COR-L47 (cell line): ENCODE measurements at places on chromosomes 11 and 22.

- DNase-seq = no peak
Observed at GRCh38 chr11:69529001-69529400, 47.5 kb downstream of the LINC01488 start.

DNA sequence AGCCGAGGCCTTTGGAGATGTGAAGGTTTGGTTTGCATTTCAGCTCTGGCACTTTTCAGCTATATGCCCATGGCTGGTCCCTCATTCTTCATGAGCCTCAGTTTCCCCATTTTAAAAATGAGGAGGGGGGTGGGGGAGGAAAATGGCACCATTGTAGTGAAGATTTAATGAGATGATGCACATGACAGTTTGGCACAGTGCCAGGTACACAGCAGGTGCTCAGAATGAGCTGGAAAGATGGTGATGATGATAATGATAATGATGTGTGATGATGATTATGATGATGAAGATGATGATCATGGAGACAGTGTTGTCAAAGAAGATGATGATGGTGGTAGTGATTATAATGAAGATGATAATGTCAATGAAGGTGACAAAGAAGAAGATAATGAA is 24.3 kb upstream of the FGF3 start:
- DNase-seq = no peak

- DNase-seq = no peak
Observed at GRCh38 chr22:23107487-23108248, 34.1 kb downstream of the RSPH14 start.

DNA sequence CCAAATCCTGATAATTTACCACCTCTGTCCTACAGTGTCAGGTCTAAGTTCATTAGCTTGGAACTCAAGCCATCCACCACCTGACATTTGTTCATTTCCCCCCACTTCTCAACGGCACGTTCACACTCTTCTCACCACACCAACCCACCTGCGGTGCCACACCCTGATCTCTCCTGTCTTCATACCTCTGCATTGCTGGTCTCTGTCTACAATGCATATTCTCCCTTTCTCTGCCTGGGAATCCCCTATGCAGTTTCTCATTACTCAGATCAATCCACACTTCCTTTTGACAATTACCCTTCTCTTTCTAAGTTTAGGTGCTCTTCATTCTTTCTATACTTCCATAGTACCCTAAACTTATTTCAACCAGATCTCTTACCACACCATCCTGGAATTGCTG is 20.4 kb upstream of the EMSY start:
- DNase-seq = no peak

DNA sequence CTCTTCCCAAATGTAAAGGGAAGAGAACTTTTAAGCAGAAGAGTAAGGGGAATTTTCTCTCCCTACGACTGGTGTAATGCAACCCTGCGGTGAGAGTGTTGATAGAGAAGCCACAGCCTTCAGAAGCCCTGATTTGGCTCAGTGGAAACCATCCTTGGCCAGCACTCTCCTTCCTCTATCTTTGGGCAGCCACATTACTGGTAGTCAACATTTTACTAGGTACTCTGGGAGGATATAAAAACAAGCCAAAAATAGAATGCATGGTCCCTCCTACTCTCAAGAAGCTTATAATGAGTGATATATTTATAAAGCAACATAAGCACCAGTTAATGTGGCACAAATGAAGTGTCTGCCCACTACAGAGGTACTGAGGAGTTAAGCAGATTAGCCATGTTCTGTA is 201.8 kb upstream of the NCAM1 start:
- no peak for DNase-seq

DNA sequence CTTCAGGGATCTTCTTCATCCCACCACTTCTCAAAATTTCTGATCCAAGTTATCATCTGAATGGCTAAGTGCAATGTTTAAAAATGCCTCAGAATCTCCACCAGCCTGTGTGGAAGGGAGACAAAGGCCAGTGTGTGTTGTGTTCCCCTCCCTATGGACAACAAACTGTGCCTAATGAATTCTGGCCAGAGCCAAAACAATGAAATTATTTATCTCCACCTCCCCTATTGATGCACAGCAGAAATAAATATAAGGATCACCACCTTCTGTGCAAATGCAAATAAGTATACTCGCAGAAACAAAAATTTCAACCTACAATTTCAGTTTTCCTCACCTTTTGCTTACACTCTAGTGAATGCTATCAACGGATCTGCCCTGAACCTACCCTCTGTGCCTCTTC is 75.8 kb downstream of the GAB2 start:
- no peak for DNase-seq

GRCh38 chr11:61392981-61393595 is 701 bp downstream of the TMEM216 start:
- DNase-seq = no peak

DNA sequence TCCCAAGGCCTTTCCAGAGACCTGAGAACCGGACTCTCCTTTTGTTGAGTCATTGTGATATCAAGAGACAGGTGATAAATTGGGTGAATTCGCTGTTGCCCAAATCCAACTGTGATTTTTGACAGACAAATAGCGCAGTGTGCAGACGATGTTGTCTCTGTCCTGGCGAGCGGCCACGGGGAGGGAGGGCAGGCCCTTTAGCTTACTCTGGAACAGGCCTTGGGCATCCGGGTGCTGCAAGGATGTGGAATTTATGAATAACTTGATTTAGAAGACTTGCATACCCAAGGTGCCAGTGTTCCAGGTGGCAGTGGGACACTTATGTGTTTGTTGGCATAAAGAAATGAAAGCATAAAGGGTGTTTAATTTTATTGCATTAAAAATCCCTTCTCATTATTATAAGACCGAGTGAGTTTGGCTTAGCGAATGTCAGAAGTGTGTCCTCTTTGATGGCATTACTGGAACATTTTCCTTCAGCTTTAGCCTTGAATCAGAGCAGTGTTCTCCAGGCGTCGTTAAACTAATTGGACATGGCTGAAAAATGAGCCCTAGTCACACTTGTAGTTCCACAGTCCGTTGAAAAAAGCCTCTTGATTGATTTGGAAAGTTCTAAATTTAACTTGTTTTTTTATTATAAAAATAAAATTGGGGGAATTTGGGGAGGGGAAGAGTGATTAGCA is 9.4 kb downstream of the LDLRAD3 start:
- DNase-seq = no peak

- no peak for DNase-seq
Observed at GRCh38 chr22:28505416-28506149, 174.1 kb downstream of the TTC28 start.

- DNase-seq = peak; percentile 57
Observed at GRCh38 chr11:62664405-62665074, 470 bp downstream of the C11orf98 start.

GRCh38 chr22:35521358-35522224 is 19.0 kb upstream of the RASD2 start:
- no peak for DNase-seq

- DNase-seq = no peak
Observed at GRCh38 chr22:49300951-49301397, 526.7 kb downstream of the BRD1 start.

DNA sequence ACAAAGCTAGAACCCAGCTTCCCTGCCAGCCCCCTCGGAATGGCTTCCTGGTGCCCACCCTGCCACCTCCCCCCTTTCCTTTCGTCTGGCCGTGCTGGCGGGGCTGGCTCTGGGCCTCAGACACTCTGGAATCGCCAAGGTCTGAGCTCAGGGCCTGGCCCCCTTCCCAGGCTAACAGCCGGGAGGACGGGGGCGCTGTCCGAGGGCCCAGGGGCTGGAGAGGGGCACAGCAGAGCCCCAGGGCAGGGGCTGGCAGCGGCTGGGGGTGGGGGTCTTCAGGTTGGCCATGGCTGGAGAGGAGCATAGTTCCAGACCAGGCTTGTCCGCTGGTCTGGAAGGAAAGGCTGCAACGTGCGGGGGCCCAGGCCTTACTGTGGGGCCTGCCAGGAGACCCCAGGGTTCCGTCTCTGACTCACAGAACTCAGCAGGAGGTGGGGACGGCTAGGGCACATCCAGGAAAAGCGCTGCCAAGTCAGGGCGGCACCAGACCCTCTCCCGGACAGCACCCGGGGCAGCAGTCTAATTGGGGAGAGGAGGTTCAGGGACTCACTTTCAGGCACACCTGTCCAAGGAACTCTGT is 861 bp upstream of the LTBP3 start:
- peak; percentile 58 for DNase-seq

DNA sequence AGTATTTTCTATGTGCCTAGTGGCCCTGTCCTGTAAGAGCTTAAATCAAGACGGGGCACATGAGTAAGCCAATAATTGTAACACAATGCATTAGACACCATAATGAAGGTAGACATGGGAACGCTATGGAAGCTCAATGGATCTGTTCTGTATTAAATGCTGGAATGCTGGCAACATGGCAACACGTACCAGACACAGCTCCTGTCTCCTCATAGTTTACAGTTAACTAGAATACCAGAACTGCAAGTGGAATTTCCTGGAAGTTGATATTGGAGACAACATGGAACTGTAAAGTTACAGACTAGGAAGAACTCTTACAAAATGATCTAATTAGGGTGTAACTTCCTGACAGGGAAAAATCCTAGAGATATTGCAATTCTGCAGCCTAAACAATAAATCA is 12.4 kb downstream of the P4HA3 start:
- DNase-seq = no peak

DNA sequence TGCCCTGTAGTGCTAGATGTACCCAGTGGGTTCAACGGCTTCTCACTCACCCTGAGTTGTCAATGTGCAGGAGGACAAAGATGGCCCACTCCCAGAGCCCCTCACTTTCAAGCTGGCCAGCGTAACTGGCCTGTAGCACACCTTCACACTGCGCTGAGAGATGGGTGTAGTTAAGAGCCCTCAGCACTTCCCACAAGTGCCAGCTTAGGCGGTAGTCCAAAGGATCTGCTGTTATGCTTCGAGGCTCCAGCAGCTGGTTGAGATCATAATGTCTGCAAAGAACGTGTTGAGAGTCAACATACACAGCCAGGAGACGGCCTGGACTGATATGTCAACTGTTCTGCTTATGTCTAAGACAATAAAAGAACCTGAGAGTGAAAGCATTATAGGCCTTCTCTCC is 14.7 kb upstream of the CHRNA10 start:
- DNase-seq = no peak

DNA sequence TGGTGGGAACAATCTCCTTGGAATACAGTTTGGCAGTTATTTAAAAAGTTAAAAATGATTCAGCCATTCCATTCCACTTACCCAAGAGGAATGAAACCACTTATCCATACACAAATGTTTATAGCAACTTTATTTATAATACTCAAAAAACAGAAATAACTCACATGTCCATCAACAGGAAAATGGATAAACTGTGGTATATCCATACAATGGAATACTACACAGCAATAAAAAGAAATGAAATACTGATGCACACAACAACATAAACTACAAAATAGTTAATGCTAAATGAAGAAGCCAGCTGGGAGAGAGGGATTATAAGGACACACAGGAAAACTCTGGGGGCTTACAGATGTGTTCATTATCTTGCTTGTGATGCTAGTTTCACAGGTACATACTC is 64.7 kb downstream of the FCHSD2 start:
- no peak for DNase-seq

GRCh38 chr22:24989541-24989951 is 37.0 kb downstream of the KIAA1671 start:
- DNase-seq = no peak

DNA sequence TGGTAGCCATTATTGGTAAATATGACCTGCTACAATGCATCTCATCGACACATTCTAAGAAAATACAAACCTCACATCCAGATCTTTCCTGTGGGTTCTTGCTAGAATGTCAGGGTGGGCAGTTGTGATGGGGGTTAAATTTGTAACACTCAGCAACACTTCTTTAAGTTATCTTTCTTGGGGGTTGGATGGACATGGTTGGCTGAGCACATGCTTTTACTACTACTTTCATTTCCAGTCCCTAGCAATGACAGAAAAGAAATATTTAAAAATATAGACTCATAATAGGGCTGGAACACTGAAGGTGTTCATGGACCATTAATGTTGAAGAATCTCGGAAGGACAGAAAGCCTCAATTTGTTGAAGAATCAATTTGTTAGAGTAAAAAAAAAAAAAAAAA is 57.6 kb downstream of the APOL3 start:
- no peak for DNase-seq

- DNase-seq = no peak
Observed at GRCh38 chr22:39132871-39133524, 19.5 kb downstream of the CBX7 start.

DNA sequence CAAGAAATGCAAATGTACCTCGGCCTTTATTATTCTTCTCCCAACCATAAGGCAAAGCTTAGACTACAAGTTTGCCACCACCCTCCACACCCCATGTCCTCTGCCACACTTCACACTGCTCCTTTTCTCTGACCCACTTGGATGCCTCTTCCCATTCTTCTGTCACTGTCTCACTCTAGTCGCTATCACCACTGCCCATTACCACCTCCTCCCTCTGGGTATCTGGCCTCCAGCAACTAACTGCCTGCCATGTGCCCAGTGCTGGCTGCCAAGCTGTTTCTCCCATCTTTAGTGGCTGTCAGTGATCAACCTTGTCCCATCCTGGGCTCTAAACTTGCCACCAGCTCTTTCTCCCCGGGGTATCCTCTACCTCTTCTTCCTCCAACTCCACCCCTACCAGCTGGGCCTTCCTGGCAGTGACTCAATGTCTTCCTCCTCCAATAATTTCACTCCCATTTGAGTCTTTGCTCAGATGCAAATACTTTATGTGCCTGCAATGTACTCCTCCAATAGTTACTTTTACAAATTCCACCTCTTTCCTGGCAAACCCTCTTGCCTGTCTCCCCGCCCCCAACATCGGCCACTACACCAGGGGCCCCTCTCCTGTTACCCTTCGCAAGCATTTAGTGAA is 20.1 kb upstream of the KDM2A start:
- DNase-seq = no peak
